ENCODE measurements at places on chromosomes 2 and 18.

- DNase-seq = no peak
Measured at GRCh38 chr2:189254268-189254883, 74.8 kb upstream of the COL5A2 start.

DNA sequence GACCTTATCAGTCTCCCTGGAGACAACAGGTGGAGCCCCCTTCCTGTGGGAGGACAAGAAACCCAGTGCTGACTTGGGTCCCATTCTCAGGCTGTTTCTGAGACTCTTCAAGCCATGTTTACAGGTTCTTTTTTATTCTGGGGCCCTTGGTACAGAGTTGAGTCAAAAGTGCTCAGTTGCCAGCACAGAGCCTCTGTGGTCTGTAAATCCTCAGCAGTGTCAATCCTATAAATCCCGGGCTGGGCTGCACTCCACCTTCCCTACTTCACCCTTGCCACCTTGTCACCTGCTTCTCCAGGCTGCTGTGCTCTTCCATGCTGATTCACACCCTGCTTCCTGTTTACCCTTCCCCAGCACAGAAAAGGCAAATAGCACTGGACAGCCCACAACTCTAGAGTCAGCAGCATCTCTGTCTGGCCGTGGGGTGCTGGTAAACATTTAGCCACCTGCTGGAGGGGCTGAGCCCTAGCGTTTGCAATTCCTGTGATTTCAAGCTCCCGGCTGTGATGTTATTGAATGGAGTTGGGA lies 74.7 kb downstream of the TNFRSF11A start:
- no peak for DNase-seq

- DNase-seq = no peak
Measured at GRCh38 chr2:17620280-17620679, 79.8 kb downstream of the VSNL1 start.

DNA sequence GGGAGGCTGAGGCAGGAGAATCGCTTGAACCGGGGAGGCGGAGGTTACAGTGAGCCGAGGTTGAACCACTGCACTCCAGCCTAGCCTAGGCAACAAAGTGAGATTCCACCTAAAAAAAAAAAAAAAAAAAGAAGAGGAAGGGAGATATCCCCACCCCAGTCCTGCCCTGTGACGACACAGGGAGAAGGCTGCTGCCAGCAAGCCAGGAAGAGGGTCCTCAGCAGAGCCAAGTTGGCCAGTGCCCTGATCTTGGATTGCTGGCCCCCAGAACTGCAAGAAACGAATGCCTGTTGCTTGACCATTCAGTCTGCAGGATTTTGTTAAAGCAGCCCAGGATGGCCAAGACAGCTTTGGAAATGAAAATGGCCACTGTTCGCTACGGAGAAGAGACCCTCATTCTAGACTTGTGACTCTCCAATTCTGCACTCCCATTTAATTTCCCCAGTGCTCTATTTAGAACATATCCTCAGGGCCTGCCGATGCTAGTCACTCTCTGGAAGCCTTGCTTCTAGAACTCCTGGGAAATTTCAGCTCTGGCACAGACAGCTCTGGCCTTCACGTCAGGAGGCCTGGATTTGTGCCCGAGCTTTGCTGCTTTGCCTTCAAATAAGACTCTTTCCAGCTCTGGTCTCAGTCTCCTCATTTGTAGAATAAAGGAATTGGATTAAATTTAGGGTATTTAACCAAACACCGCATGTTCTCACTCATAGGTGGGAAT lies 15.7 kb upstream of the AMMECR1L start:
- no peak for DNase-seq

GRCh38 chr2:195003881-195004471 lies 653.0 kb upstream of the SLC39A10 start:
- no peak for DNase-seq

DNA sequence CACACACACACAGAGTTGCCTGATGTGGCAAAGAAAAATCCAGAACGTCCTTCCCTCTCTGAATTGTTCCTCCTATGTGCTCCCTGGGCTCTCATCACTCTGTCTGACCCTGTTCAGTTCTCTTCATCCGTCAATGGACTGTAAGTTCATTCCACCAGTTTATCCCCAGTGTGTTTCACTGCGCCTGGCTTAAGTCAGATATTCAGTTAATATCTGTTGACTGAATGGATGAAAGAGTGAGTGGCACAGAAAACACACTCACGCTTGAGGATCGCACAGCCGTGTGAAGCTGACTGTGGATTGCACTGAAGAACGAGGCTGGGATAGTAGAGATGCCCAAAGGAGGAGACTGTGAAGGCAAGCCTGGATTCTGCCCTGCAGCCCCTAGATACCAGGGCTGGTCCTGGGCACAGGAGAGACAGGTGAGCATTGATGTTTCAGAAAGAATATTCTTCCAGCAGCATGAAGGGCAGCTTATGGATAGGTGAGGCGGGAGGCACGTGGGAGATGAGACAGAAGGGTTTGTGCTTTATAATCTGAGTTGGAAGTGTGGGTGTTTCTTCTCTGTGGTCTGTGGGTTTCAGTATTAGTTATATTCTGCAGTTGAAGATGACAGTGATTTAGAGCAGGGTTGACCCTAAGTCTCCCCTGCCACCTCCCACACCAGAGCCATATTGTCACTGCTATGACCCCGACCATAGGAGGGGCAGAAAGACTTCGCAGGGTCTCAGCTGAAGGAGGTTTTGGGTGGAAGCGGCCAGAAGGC lies 129.9 kb downstream of the SOCS6 start:
- DNase-seq = no peak

DNA sequence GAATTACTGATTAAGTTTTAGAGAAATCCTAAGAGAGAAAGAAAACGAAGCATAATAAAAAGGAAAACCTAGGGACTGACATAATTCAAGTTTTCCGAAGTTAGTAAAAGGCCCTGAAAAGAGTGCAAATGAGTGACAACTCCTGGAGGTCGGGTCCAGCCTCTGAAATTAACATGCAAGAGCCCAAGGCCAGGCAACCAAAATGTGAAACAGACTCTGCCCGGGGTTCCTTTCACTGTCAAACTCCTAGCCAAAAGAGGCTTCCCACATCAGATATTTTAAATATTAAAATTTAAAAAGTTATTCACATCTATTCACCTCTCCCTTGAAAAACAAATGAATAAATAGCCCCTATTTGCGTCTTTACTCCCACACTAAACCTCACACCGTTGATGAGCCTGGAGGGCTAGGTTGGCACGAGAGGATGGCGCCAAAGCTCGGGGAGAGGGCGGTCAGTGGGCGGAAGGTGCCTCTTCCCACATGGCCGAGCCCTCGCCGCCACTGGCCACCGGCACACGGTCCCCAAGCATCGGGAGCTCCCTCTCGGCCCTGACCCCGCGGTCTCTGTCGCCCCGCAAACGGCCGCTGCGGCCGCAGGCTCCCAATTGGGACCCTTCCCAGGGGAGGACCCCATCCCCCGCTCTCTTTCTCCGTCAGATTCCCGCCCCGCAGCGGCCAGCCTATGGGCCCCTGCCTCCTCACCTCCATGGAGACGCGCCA lies 630 bp downstream of the PPM1G start:
- DNase-seq = no peak

DNA sequence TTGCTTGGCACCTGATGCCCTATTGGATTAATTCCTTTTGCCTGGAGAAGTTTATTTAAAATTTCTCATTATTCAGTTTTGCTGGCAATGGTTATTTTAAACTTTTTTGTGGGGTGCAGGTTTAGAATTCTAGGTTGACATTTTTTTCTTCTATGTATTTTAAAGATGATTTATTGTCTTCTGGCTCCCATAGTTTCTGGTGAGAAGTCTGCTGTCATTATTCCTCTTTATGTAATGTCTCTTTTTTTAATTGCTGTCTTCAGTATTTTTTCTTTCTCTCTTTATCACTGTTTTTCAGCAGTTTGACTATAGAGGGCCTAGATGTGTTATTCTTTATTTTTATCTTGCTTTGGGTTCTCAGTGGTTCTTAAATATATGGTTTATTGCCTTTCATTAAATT lies 182.2 kb upstream of the STON1 start:
- no peak for DNase-seq

DNA sequence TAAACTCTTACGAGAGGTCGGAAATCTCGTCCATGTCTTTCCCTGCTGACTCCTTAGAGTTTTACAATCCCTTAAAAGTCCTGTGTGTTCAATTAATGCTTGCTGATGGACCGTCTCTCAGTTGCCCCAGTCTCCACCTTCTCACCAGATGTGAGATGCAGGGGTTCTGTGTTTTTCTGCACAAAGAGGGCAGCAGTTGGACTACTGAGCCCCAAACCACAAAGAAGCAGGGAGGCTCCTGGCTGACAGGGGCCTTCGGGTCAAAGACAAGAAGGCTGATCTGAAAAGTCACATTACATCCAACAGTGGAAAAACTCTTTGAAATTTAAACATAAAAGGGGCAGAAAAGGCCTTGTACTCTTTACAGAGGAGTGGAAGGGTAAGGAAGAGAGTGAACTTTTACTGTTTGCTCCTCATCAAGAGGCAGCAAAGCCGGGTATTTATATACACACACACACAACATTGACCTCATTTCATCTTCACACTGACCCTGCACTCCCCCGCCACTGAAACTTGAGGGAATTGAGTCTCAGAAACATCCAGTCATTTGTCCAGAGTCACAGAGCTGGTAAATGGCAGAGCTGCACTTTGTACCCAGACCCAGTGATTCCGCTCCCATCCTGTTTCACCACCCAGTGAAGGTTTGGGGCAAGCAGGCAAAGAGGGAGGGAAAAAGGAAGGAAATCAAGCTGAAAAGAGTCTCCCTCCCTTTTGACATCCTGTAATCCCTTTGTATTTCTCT lies 23.7 kb downstream of the MRPL33 start:
- no peak for DNase-seq

DNA sequence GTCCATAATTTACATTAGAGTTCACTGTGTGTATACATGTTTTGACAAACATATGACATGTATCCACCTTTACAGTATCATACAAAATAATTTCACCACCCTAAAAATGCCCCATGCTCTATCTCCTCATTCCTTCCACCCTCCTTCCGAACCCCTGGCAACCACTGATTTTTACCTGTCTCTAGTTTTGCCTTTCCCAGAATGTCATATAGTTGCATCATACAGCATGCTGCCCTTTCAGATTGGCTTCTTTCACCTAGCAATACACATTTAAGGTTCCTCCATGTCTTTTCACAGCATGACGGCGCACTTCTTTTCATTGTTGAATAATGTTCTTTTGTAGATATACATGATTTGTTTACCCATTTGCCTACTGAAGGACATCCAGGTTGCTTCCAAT lies 10.4 kb downstream of the LRPPRC start:
- DNase-seq = no peak

DNA sequence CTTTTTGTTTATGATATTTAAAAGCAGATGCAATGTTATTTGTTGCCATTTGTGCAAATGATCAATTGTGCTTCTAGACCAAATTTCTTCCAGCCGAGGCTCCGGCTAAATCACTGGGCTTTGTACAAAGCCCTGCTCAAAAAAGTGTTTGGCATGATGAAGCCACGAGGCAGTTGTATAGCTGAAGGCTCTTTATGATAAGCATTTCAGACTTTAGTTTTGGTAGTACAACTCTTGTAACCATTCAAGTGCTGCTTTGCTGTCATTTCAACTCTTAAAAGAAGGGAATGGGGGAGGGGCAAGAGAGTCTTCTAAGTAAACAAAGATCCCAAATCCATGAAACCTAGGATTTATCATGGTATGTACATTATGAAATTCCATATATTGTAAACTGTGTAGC lies 3.3 kb upstream of the ZNF532 start:
- DNase-seq = no peak

- DNase-seq = no peak
Measured at GRCh38 chr2:75709297-75709696, 1.4 kb downstream of the GCFC2 start.

DNA sequence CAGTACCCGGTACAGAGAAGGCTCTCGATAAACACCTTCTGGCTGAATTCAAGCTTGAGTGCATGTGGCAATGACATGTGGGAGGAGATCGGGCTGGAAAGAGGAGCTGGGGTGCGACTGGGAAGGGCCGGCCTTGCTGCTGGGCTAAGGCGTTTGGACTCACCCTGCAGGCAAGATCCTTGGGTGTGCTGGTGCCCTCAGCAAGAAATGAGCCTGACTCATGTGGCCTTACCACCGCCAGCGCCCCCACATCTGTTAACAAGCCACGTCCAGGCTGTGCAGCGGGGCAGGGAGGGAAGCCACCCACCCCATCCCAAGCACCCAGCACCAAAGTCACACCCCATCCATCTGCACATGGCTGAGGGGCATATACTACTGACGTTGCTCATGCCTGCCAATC lies 1.3 kb downstream of the HS1BP3 start:
- no peak for DNase-seq

DNA sequence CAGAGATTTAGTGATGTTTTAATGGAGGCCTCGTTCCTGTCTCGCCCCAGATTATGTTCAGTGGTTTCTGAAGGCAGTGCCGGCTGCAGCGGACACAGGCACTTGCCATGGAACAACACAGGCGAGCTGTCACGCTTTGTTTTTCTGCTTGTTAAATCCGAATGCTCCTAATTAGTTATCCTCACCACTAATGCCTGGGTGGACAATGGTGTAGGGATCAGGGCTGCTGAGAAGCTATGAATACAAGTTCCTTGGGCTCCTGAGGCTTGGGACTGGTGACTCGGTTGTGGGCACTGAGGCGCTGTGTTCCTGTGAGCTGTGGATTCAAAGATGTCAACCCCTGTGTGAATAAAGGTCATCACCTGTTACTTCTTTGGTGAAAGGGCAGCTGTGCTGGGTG lies 123.5 kb downstream of the PLEKHM3 start:
- no peak for DNase-seq

GRCh38 chr18:34977838-34978532 lies 63.2 kb upstream of the MAPRE2 start:
- DNase-seq = no peak

GRCh38 chr2:196077821-196078220 lies 9.2 kb upstream of the DNAH7 start:
- no peak for DNase-seq

- no peak for DNase-seq
Measured at GRCh38 chr2:46076251-46076650, 221.0 kb upstream of the EPAS1 start.

DNA sequence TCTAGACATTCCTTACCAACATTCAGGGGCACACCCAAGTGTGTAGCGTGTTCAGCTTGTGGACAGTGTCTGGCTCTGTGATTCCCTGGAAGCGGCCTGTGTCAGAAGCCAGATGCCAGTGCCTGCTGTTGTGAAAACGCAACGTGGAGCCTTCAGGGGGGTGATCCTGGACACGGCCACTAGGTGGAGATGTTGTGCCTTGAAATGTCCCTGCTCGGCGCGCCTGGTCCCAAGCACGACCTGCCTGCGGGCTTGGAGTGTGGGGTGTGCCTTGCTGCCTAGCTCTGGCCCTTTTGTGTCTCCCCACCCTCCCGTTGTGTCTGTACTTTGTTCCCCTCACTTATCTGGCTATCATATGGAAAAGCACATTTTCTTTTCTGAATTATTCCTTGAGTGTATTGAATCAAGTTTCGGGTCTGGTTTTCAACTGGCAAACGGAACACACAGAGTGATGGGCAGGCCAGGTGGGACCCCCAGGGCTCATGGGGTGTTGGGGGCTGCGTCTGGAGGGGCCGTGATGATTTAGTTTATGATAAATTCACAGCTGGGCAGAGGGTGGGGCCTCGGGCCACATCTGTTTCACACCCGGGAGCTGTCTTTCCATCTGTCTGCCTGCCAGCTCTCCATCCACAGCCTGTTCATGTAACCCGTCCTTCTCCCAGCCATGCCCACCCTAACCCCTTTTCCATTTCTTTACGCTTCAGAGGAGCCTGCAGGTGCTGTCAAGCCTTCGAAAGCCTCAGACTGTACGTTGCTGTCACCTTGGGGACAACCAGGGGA lies 95.5 kb downstream of the DYSF start:
- peak; percentile 52 for DNase-seq

GRCh38 chr18:62670573-62670972 lies 44.8 kb upstream of the PHLPP1 start:
- DNase-seq = no peak
